ENCODE measurements at places on chromosomes 7 and 10. TPM values are rescaled to one million over a fixed set of nuclear protein-coding genes. Genes with fewer than 3 reads are reported as not detected.
A peak's percentile ranks its signal among the peaks of the same experiment; 100 is the strongest.

LAMB4 gene
- not detected for total RNA-seq

SSC4D gene
- total RNA-seq = not detected

RPEL1 gene
- total RNA-seq = not detected

C10orf53 gene
- total RNA-seq = not detected

AKR1C4 gene
- not detected for total RNA-seq

CHST3 gene
- total RNA-seq = 38.2 TPM

- H3K36me3 ChIP-seq = no peaks in the 10 kb centered on the region
- DNase-seq = no peak
- no peak overlapping the region for H3K27ac ChIP-seq
- H3K4me1 ChIP-seq = no peaks in the 10 kb centered on the region
Measured at GRCh38 chr7:159152816-159153215, 8.1 kb upstream of the VIPR2 start.

DNA sequence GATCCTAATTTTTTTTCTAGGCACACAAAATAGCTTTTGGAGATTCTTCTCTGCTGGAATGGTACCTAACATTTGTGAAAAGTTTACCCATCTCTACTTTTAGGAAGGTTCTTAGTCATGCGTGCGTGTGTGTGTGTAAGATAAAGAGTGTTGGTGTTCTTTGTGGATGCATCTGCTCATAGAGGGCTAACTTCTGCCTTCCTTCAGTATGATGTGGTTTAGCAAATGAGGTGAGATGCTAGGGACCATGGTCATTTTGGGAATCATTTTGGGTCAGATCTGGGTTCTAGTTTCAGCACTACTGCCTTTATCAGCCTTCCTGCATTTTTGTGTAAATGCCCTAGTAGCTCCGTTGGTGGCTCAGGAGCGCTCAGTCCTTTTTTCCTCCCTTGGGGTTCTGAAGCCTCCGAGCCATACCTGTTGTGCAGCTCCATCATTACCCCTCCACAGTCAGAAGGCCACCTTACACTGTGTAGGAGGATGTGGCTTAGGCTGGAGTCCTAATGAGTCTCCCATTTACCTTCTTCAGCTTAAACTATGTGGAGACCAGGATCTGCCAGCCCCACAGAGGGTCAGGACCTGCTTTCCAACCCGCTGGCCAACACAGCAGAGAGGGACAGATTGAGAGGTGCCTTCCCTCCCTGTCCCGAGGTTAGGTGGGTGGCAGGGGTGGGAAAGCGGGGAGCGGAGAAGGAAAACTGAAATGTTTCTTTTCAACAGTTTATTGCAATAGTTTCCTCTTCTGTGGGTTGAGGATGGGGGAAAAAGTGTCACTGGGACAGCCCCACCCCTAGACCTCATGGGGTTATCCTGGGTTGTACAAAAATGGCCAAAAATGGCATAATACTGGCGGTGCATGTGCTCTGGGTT lies 31.2 kb downstream of the TSPAN14 start:
- no peak for DNase-seq
- H3K4me1 ChIP-seq = peaks cover 3% of the 10 kb centered on the region
- no peak overlapping the region for H3K4me3 ChIP-seq
- no peaks in the 10 kb centered on the region for H3K36me3 ChIP-seq
- no peak overlapping the region for H3K27ac ChIP-seq

DNA sequence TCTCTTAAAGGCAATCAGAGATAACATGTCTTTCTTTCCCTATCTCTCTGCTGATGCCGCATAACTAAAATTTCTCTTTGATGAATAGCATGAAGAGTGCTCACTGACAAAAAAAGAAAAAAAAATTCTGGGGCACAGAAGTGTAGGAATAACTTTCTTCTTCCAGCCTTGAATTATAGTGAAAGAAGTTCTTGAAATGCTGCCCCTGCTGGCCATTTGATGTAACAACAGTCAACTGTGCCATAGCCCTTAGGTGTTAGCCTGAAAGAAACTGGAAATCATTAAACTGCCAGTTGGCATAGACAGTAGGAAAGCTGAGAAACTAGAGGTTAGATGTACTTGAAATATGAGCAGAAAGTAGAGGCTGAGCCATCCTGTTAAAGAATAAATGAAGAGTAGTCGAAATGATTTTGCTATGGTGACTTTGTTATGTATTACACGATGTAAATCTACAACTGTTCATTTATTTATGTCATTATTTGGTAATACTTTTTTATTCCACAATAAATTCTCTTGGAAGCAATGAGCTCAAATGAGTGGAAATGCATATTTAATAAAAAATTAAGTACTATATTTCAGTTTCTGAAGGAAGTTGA lies 48.3 kb upstream of the FAM171A1 start:
- H3K4me1 ChIP-seq = no peaks in the 10 kb centered on the region
- H3K27ac ChIP-seq = no peak overlapping the region
- no peaks in the 10 kb centered on the region for H3K27me3 ChIP-seq
- peak; percentile 34 for DNase-seq
- no peaks in the 10 kb centered on the region for H3K36me3 ChIP-seq

GRCh38 chr7:117937049-117937752 lies 64.0 kb upstream of the CTTNBP2 start:
- no peak for DNase-seq
- no peaks in the 10 kb centered on the region for H3K27me3 ChIP-seq
- no peak overlapping the region for H3K27ac ChIP-seq
- no peaks in the 10 kb centered on the region for H3K4me1 ChIP-seq

GRCh38 chr7:25014756-25015155 lies 34.8 kb upstream of the OSBPL3 start:
- H3K4me3 ChIP-seq = no peak overlapping the region
- no peaks in the 10 kb centered on the region for H3K27me3 ChIP-seq
- no peaks in the 10 kb centered on the region for H3K36me3 ChIP-seq
- DNase-seq = no peak
- H3K27ac ChIP-seq = no peak overlapping the region

DNA sequence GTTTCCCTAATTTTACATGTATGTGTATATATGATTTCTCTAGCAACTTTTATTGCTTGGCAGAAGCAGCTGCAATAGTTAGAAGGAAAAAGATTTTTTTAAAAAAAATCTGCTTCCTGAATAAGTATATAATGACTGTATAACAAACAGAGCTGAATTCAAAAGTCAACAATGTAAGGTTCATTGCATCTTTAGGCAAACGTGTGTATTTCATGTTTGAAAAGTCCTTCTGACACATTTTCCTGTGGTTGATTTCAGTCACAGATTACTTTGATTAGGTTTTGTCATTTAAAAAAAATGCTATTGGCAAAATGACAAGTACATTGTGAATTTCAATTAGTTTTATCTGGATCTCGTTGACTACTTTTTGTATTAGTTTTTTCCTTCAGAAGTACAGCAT lies 231.0 kb downstream of the CSTF2T start:
- H3K27ac ChIP-seq = no peak overlapping the region
- H3K4me3 ChIP-seq = no peak overlapping the region
- H3K4me1 ChIP-seq = no peaks in the 10 kb centered on the region
- DNase-seq = no peak
- H3K36me3 ChIP-seq = no peaks in the 10 kb centered on the region

GRCh38 chr10:71554671-71555070 lies 158.0 kb downstream of the CDH23 start:
- no peak overlapping the region for H3K4me3 ChIP-seq
- H3K27ac ChIP-seq = no peak overlapping the region
- no peaks in the 10 kb centered on the region for H3K4me1 ChIP-seq
- no peak for DNase-seq
- no peaks in the 10 kb centered on the region for H3K27me3 ChIP-seq
- H3K36me3 ChIP-seq = no peaks in the 10 kb centered on the region

DNA sequence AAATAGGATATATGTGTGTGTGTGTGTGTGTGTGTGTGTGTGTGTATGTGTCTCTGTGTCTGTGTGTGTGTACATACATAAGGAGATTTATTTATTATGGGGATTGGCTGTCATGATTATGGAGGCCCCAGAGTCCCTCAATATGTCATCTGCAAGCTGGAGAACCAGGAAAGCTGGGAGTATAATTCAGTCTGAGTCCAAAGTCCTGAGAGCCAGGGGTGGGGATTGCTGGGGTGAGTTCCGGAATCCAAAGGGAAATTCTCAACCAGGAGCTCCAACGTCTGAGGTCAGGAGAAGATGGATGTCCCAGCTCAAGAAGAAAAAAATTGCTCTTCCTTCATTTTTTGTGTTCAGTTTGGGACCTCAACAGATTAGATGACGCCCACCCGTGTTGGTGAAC lies 50.7 kb upstream of the PLPP4 start:
- no peak overlapping the region for H3K4me3 ChIP-seq
- H3K4me1 ChIP-seq = no peaks in the 10 kb centered on the region
- no peak for DNase-seq

Measured in uterus (tissue), 4 donors.